ENCODE measurements at places on chromosomes 4 and X.
A peak's percentile ranks its signal among the peaks of the same experiment; 100 is the strongest.

GRCh38 chr4:127503111-127503510 is 129.6 kb upstream of the INTU start:
- no peak for DNase-seq
- H3K27me3 ChIP-seq, result no peaks in the 10 kb centered on the region
- H3K4me3 ChIP-seq, result no peak overlapping the region
- no peaks in the 10 kb centered on the region for H3K4me1 ChIP-seq
- no peak overlapping the region for H3K27ac ChIP-seq

- no peak overlapping the region for H3K4me3 ChIP-seq
- no peak overlapping the region for H3K27ac ChIP-seq
- H3K4me1 ChIP-seq, result no peaks in the 10 kb centered on the region
Measured at GRCh38 chr4:159117968-159118367, 15.1 kb downstream of the RAPGEF2 start.

DNA sequence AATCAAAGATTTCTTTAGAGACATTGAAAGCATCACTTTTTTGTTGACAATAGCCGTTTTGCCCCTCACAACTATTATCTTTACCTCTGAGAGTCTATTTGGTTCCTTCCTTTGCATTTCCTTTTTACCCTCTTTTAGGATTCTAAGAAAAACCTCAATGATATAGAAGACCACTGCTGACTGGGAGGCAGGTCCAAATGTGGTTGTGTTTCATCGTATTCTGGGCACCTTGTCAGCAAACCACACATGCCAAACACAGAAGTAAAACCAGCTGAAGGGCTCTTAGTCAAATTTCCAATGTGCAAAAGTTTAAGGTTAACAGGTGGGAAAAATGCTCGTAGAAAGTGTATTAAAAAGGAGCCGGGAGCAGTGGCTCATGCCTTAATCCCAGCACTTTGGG is 5.1 kb upstream of the PRMT9 start:
- H3K4me3 ChIP-seq, result no peak overlapping the region
- no peaks in the 10 kb centered on the region for H3K4me1 ChIP-seq
- no peaks in the 10 kb centered on the region for H3K36me3 ChIP-seq
- no peaks in the 10 kb centered on the region for H3K27me3 ChIP-seq

DNA sequence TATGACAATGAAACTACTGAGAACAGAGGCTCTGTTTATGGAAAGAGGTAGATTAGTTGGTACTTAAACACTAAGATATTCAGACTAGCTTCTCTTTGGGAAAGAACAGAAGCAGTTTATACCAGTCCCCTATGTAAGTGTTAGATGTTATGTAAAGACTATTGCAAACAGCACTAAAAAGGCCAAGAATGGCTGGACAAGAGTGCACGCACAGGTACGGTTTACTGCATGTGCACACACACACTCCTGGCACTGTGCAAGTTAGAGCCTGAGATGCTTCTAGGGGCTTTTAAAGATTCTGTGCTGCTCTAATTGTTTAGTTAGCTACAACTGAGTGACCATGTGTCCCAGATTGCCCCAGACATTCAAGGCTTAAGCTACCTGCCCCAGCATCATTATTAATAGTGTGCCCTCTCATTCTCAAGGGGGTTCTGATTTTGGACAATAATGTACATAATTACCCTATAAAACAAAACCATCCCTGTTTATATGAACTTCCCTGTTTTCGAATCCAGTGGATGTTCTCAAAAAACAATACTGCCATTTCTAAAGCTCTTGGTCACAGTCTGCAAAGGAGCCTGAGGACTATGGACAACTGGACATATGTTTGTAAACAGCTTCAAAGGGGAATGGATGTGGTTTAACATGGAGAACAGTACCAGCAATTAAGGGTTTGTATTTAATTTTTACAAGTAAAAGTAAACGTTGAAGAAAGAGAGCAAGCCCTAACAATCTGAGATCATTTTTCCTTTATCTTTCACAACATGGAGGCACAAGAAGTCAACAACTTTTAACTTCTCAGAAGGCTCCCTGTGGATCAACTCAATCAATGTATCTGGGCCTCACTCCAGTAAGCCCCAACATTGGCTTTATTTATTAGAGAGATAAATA is 2.0 kb downstream of the SETD7 start:
- peaks cover 22% of the 10 kb centered on the region for H3K4me1 ChIP-seq
- peak overlapping the region; percentile 90 for H3K27ac ChIP-seq
- H3K4me3 ChIP-seq, result no peak overlapping the region

GRCh38 chr4:159487284-159487747 is 384.4 kb downstream of the RAPGEF2 start:
- H3K27me3 ChIP-seq, result no peaks in the 10 kb centered on the region
- no peaks in the 10 kb centered on the region for H3K4me1 ChIP-seq
- no peak overlapping the region for H3K27ac ChIP-seq
- no peaks in the 10 kb centered on the region for H3K36me3 ChIP-seq

- H3K27me3 ChIP-seq, result no peaks in the 10 kb centered on the region
- no peak within 1 kb of the TSS for H3K27ac ChIP-seq
- peak within 1 kb of the TSS; percentile 32 for H3K4me3 ChIP-seq
- peak; percentile 17 for DNase-seq
Measured at GRCh38 chrX:66638591-66639500, at the start of gene EDA2R. Gene EDA2R, minus strand, starts transcription at chrX:66639078. Its CDS starts 23,058 bp downstream, at chrX:66616020.

DNA sequence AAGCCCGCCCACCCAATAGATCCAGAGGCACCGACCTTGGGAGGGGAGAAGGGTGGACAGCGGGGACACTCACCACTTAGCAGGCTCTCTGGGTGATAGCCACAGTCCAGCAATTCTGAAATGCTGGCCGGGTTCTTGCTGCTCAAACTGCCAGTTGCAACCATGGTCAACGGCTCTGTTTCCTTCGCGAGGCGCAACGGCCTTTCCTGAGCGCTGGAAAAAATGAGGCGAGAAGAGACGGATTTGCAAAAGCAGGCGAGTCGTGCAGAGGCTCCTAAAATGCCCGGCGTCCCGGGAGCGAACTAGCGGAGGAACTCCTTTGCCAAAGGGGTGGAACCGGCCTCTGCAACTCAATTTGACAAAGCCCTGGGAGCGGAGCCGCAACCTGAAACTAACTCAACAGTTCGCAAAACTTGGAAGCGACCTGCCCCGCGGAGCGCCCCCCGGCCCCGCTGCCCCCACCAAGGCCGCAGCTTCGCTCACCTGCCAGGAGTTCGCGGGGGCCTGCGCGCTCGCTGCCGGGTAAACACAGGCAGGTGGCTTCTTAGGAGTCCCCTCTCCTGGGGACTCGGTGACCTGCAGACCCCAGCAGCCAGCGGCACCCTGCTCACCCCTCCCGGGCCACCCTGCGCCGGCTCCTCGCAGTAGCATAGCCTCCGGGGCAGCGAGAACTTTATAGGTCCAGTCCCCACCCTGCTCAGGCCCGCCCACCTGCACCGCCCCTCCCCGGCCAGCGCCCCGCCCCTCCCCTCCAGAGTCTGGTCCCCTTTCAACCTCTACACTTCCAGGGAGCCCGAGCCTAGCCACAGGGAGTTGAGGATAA is at the start of gene DDIT4L:
DDIT4L (minus strand) TSS at position 649 of the 823 bp plus-strand sequence; CDS start at position 164, 485 bp downstream.
- H3K4me1 ChIP-seq, result no peaks in the 10 kb centered on the region
- H3K27me3 ChIP-seq, result no peaks in the 10 kb centered on the region
- no peak within 1 kb of the TSS for H3K27ac ChIP-seq

DNA sequence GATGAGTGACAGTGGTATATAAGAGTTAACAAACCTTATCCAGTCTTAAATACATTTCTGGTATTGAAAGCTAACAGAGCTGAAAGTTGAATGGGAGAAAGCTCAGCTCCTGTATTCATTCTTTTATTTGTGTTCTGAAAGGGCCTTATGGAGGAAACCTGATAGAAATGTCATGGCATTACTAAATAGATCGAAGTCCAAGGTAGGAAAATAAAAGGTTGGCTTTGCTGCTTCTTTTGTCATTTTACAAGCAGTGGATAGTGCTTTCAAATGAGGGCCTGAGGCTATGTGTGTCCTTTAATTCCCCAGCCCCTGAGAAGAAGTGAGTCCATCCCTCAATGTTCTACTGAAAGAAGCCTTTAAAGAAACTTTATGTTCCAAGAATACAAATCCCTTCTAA is 974.3 kb upstream of the INTU start:
- H3K36me3 ChIP-seq, result no peaks in the 10 kb centered on the region
- no peak overlapping the region for H3K4me3 ChIP-seq
- no peaks in the 10 kb centered on the region for H3K27me3 ChIP-seq
- no peak overlapping the region for H3K27ac ChIP-seq

GRCh38 chrX:72045141-72045540 is 86.6 kb downstream of the RTL5 start:
- H3K27me3 ChIP-seq, result no peaks in the 10 kb centered on the region
- H3K27ac ChIP-seq, result peak overlapping the region; percentile 3
- no peaks in the 10 kb centered on the region for H3K4me1 ChIP-seq
- DNase-seq, result no peak
- H3K4me3 ChIP-seq, result no peak overlapping the region

DNA sequence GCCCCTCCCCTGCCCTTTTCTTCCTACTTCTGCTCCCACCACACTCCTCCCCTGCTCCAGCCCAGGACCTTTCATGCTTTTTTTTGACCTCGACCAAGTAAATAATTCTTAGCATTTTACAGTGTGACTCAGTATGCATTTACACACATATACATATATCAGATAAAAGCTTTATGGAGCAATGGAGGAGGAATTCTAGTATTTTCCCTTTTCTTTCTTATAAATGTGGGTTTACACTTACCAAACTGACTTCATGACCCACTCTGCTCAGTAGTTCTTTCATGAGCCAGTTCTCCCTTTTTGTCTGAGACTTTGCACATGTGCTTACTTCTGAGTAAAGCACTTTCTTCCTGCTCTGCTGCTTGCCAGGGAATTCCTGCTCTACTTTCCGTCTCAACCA is 111.8 kb upstream of the H2AZ1 start:
- no peaks in the 10 kb centered on the region for H3K36me3 ChIP-seq
- H3K27ac ChIP-seq, result no peak overlapping the region
- DNase-seq, result no peak
- no peaks in the 10 kb centered on the region for H3K4me1 ChIP-seq

GRCh38 chrX:50497114-50497513 is 26.5 kb upstream of the DGKK start:
- no peak overlapping the region for H3K27ac ChIP-seq
- no peak for DNase-seq
- H3K27me3 ChIP-seq, result no peaks in the 10 kb centered on the region
- no peaks in the 10 kb centered on the region for H3K4me1 ChIP-seq

GRCh38 chr4:186778134-186778533 is 54.5 kb upstream of the FAT1 start:
- no peaks in the 10 kb centered on the region for H3K27me3 ChIP-seq
- no peaks in the 10 kb centered on the region for H3K36me3 ChIP-seq
- H3K4me1 ChIP-seq, result no peaks in the 10 kb centered on the region
- no peak for DNase-seq

DNA sequence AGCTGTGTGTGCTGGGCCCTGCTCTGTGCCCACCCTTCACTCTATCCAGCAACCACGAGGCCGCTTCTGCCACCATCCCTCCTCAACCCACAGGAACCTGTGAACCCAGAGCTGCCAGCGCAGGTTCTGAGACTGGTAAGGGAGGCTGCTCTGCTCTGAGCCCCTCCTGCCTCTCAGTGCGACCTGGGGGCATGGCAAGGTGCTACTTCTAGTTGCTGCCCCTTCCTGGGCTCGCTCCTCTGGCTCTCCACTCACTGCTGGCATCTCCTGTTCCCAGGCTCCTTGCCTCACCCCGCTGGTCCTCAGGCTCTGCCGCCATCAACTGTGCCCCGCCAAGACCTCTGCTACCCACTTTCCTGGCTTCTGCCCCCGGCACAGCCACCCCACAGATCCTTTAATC is 39.3 kb downstream of the RNF212 start:
- H3K27me3 ChIP-seq, result no peaks in the 10 kb centered on the region
- H3K27ac ChIP-seq, result no peak overlapping the region
- H3K36me3 ChIP-seq, result no peaks in the 10 kb centered on the region
- H3K4me1 ChIP-seq, result no peaks in the 10 kb centered on the region

DNA sequence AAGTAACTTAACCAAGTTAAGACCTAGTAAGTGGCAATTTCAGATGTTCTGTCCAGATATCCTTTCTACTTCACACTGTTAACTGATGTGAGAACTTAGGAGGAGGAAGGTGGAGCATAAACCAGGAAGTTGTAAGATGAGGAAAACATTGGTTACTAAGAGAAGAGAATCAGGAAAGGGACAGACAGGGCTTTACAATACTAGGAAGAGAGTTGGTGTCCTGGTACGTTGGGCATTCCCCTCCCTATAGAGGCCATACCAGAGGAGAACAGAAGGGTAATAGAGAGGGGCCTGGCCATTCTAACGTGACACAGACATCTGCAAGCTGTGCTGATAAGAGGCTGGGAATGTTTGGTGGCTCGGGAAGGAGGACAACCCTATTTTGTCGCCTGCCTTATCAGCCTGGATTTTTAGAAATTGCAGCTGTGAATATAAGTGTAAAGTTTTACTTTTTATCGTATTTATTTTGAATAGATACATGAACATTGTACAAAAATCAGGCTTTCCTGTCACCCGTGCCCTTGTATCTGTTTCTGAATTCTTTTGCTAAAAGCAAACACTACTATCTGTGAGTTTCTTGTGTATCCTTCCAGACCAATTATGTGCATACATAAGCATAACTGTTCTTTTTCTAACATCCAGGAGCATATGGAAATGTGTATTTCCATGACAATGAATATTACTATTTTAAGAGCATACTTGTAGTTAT is 53.5 kb upstream of the HPRT1 start:
- no peak overlapping the region for H3K4me3 ChIP-seq
- H3K4me1 ChIP-seq, result no peaks in the 10 kb centered on the region
- DNase-seq, result no peak
- no peaks in the 10 kb centered on the region for H3K27me3 ChIP-seq
- H3K36me3 ChIP-seq, result no peaks in the 10 kb centered on the region

- H3K27ac ChIP-seq, result no peak overlapping the region
- no peak for DNase-seq
- H3K4me3 ChIP-seq, result no peak overlapping the region
Measured at GRCh38 chrX:31331928-31332327, 260.1 kb upstream of the FTHL17 start.

- H3K4me1 ChIP-seq, result no peaks in the 10 kb centered on the region
- H3K4me3 ChIP-seq, result no peak overlapping the region
- H3K36me3 ChIP-seq, result no peaks in the 10 kb centered on the region
- DNase-seq, result peak; percentile 66
- no peaks in the 10 kb centered on the region for H3K27me3 ChIP-seq
Measured at GRCh38 chr4:78596111-78596742, 44.7 kb downstream of the ANXA3 start.

- no peak within 1 kb of the TSS for H3K4me3 ChIP-seq
- no peaks in the 10 kb centered on the region for H3K36me3 ChIP-seq
- no peaks in the 10 kb centered on the region for H3K27me3 ChIP-seq
- H3K27ac ChIP-seq, result peak within 1 kb of the TSS; percentile 34
Measured at GRCh38 chr4:122456231-122457116, at the start of gene IL2. Gene IL2, minus strand, starts transcription at chr4:122456725. Its CDS starts 285 bp downstream, at chr4:122456440.

- H3K4me3 ChIP-seq, result no peak overlapping the region
- no peaks in the 10 kb centered on the region for H3K36me3 ChIP-seq
- DNase-seq, result no peak
- no peaks in the 10 kb centered on the region for H3K4me1 ChIP-seq
- no peak overlapping the region for H3K27ac ChIP-seq
Measured at GRCh38 chr4:86816501-86817273, 32.5 kb downstream of the SLC10A6 start.

Measured in Peyer's patch (tissue), 4 donors.